ENCODE measurements at places on chromosomes 12 and 14.

DNA sequence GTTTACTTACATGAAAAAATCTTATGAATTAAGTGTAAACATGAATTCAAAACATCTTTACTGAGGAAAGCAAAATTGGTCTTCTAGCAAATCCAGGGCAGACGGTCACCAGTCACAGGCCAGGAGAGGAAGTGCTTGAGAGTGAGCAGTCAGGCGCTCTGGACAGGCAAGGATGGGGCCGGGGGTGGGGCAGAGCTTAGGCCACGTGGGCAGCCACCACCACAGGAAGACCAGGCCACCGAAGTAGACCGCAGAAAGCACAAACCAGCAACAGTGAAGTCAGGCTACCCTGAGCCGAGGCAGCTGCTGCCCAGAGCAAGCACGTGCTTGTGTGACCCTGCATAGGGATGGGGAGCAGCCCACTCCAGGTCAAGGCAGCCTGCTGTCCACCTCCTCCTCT lies 33.5 kb downstream of the SLC6A12 start:
- DNase-seq: no peak

DNA sequence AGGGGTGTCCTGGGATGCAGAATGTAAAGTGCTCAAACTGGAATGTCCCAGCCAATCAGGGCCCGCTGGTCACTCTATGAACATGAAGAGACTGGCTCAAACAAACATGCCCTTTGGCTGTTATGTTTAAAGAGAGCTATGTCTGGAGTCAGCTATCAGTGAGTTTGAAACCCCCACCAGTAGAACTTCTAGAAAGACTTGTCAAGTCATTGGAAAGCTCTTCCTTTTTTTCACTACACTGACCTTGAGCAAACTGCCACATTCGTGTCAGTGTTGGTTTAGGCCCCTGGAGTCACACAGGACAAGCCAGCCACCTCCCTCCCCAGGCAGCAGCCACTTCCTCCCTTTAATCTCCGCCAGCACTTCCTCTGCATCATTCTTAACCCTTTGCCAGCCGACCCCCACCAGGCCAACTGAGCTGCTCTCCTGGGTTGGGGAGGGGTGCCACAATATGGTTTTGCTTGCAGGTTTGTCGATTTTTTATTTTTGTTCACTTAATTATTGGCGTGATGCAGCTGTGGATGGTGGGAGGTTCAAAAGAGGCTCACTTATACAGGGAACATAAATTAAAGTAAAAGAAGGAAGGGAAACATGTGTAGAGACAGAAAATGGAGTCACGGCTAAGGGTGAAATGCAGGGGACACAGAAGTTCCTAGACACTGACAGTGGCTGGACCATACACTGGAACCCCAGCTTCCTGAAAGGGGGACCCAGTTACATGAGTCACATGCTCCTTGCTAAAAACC lies 25.3 kb downstream of the CMKLR1 start:
- DNase-seq: peak; percentile 37

- no peak for DNase-seq
These were observed 324.5 kb downstream of the NELL2 start for GRCh38 chr12:44551631-44552030.

DNA sequence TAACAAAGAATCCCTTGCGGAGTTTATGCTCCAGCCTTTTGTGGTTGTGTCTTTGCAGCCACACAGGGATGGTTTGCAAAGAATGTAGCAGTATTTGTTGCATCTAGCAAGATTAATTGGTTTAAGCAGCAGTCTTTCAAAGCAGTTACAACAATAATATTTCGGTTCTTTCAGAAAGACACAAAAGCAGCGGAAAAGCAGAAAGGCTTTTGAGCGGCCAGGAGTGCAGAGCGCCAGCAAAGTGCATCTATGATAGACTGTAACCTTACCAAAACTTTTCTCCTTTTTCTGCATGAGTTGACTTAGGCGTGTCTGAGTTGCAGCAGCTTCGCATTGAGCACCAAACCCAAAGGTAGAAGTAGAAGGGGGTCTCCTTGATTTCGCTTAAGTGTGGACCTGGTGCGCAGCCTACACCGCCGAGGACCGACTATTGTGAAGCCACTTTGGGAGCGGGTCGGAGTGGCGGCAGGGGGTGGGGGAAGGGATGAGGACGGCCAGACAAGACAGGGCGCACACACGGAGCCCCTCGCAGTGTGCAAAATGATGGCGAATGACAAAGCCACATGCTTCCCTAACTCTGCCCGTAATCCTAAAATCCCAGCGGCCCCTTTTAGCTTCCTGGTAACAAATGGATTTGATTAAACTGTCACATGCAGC lies 1.2 kb downstream of the LMO3 start:
- DNase-seq: peak; percentile 67

GRCh38 chr12:132488127-132489077 lies 1.5 kb upstream of the FBRSL1 start:
- no peak for DNase-seq

GRCh38 chr14:21496453-21496852 lies 14.7 kb downstream of the METTL3 start:
- no peak for DNase-seq

GRCh38 chr12:21252070-21252469 lies 82.6 kb downstream of the SLCO1A2 start:
- no peak for DNase-seq

DNA sequence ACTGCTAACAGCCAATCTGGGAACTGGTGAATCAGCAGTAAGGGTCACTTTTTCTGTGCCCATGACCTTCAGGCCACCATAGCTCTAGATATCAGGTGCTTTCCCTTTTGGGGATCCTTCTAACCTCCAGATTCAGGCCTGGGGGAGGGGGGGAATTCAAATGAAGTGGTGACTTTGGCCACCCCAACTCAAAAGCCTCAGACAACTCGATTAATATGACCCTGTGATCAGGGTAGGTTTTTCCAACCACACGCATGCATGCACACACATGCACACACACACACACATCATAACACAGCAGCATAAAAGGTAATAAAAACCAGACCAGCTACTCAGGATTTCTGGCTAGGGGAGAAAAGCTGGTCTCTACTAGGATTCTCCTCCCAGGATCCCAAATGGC lies 5.3 kb downstream of the TBX3 start:
- DNase-seq: no peak

- no peak for DNase-seq
These were observed 32.2 kb downstream of the SUSD6 start for GRCh38 chr14:69643430-69644200.

DNA sequence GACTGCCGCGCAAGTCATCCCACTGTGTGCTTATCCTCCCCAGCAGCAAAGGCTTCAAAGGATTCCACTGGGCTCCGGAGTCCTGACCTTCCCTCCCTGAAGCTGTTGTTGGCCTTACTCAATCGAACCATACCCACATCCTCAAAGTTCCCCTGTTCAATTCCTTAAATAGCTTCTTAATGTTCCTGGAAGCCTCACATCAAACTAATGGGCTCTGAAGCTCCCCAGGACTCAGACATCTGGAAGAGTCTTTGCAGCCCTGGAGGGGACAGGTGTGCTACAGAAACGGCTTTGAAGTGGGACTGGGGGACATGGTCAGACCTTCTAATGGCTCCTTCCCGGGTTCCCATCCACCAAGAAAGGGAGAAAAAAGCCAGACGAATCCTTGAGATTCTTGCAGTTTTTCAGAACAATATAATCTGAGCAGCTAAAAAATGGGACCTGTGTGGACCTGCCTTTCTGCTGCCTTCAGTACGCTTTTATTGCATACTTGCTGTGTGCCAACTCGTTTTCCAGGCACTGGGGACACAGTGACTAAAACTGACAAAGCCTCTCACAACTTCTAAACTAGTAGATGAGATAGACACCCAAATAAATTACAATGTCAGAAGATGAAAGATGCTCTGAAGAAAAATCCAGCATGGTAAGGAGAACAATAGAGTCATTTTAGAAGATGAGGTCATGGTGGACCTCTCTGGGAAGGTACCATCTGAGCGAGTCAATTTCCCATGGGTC lies 204.5 kb downstream of the MON2 start:
- no peak for DNase-seq

DNA sequence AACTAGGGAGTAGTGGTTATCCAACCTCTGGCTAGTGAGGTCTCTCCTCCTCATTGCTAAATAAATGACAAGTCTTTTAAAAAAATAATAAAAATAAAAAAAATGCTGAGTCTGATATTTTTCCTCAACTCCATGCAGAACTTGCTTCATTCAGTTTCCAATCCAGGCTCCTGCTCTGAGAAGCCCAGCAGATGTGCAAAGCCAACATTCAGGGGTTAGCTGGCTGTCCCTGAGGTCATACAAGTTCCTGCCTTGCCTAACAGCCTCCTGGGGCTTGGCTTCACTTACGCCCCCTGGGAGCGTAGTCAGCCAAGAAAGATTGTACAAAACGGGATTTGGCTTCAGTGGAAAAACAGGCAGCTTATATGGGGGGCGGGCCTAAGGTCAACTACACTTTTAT lies 23.3 kb downstream of the RTRAF start:
- DNase-seq: no peak

DNA sequence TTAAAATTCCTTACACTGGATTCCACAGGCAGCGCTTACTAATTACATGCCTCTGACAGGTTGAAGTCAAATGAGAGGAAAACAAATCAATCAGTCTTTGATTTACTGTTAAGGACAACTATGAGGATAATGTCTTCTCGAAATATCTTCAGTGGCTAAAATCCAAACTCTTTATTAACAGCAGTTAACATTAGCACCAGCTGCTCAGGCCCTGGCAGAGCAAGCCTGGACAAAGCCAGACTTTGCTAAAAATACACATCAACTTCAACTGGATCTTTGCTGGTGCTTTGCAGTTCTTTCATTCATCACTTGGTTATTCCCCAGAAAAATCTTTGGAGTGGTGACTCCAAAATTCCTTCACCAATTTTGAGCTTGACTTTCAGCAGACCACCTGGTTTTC lies 98.7 kb downstream of the HECTD4 start:
- DNase-seq: no peak

DNA sequence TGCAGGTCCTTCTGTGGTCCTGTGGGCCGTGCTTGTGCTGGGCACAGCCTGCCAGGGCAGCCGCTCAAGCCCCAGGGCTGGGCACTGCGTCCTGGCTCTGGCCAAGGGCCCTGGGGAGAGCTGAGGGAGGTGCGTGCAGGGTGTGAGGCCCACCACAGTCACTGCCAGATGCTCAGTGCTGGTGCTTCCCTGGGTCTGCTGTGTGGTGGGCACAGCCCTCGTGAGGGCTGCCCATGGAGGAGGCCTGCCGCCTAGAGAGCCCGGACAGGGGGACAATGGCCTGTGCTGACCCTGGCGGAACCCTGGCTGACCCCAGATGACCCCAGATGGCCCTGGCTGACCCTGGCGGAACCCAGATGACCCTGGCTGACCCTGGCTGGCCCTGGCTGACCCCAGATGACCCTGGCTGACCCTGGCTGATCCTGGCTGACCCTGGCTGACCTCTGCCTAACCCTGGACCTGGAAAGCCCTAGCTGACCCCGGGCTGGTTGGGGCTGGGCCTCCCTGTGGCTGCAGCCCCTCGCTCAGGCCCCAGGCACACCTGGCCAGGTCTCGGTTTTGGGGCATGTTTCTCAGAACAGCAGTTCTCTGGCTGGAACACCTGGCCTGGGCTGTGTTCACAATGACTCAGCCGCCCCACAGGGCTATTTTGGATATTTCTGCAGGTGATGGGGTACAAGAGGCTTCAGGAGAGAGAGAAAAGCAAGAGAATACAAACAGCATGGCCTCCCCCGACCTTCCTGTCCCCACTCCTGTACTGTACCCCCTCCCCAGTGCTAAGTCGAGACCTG lies 55.4 kb downstream of the TMEM121 start:
- DNase-seq: no peak

DNA sequence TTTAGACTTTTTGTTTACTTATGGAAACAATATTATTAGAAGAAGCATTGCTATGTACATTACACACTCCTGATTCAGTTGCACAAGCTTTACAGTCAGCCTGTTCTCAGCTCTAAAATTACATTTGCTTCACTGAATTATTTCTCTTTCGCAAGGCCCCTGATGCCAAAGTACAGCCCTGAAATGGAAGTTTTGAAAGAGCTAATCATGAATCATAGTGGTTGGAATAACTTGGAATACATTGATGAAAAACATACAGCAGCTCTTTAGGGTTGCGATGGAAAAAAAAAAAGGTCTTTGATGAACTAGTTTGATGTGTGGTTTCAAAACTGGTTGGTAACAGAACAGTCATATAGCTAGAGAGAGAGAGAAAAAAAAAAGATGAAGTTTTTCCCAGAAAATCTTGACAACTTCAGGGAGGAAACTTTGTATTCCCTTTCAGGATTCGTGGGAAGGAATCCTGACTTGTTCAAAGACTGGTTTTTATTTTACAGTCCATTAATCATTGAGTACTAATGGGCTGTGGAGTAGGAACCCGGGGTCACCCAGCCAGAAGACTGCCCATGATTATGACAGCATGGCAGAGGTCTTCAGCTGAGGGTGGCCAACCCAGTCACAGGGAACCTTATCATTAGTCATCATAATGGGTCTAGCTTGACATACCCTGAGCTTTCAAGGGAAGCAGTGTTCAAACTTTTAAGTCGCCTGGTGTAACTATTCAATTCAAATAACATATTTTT lies 460.1 kb downstream of the NAV3 start:
- DNase-seq: no peak

DNA sequence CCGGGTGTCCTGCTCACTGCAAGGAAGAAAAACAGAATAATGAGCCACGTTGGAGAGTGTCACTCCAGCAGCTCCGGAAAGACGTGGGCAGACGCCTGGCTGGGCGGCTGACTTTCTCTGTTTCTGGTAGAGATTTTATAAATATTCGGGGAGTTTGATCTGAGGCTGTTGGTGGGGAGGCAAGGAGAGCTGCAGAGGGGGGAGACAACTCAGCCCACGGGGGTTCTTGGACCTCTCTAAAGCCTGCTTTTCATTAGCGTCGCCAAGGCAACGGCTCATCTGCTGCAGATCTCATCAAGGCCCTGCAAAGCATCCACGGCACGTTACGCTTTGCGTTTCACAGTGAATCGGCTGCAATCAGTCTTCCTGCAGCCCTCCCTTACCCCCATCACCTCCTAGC lies 207.2 kb downstream of the ZFP36L1 start:
- peak; percentile 96 for DNase-seq

- DNase-seq: no peak
These were observed 126.1 kb upstream of the ARHGAP5 start for GRCh38 chr14:31950764-31951637.

- DNase-seq: no peak
These were observed 9.4 kb upstream of the SELPLG start for GRCh38 chr12:108642899-108643654.

Measured in spinal cord (tissue), 10 donors.